Activated CD8-positive, alpha-beta T cell treated with anti-CD3 and anti-CD28 coated beads for 36 hours (primary cell): ENCODE measurements at places on chromosomes 12 and 14. TPM values are rescaled to one million over a fixed set of nuclear protein-coding genes. Genes with fewer than 3 reads are reported as not detected.

Gene OAS1
- total RNA-seq, result 22.7 TPM

Gene SDR9C7
- not detected for total RNA-seq

Gene CFAP251
- total RNA-seq, result 2.0 TPM

Gene CRADD
- 7.0 TPM for total RNA-seq

Gene PAX9
- total RNA-seq, result not detected

Gene R3HDM2
- 44.0 TPM for total RNA-seq

Gene RPL10L
- total RNA-seq, result not detected

Gene FLVCR2
- 4.4 TPM for total RNA-seq

Gene AKAP5
- total RNA-seq, result 1.3 TPM

Gene LTBP2
- total RNA-seq, result 0.05 TPM

Gene OR11H6
- total RNA-seq, result not detected

DNA sequence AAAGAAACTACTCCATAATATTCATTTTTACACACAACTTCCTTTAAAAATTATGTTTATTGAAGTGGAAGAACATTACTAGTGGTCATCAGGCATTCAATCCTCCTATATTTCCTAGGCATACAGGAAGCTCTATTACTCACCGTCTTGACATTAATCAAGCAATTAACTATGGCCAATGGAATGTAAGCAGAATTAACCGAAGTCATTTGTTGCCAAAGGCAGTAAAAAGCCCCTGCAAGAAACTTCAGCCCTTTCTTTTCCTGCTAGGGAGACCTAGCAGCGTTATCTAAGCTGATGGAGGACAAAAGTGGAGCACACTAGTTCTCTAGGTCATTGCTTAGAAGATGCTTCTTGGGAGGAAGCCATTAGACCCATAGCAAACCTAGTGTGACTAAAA, 399.6 kb downstream of the KCNH5 start:
- no peak overlapping the region for H3K4me3 ChIP-seq
- H3K27ac ChIP-seq, result no peak overlapping the region
- H3K27me3 ChIP-seq, result no peaks in the 10 kb centered on the region

- peaks cover 14% of the 10 kb centered on the region for H3K27me3 ChIP-seq
- H3K36me3 ChIP-seq, result peaks cover 4% of the 10 kb centered on the region
- peak overlapping the region; percentile 69 for H3K27ac ChIP-seq
- peak; percentile 67 for DNase-seq
- H3K4me3 ChIP-seq, result no peak overlapping the region
Measured at GRCh38 chr14:77120771-77121743, 20.5 kb downstream of the ZDHHC22 start.

GRCh38 chr12:6049587-6049986, 74.9 kb downstream of the VWF start:
- H3K36me3 ChIP-seq, result no peaks in the 10 kb centered on the region
- no peak overlapping the region for H3K27ac ChIP-seq
- no peaks in the 10 kb centered on the region for H3K4me1 ChIP-seq
- no peak overlapping the region for H3K4me3 ChIP-seq

DNA sequence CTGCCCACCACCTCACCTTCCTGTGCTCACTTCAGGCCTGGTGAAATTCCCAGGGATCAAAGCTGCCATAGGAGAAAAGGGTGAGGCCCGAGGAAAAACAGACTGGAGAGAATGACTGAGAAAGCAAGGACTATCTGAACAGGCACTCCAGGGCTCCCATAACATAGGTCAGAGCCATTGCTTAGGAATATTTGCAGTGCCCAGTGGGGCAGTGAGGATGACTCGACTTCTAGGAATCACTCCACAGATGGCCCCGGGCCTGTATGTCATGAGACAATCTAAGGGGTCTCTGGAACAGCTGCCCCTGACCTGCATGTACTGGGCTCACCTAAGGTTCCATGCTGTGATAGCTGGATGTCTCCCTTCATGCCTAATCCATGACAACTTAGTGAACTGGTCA, 51.6 kb downstream of the GPHB5 start:
- no peak overlapping the region for H3K27ac ChIP-seq
- no peak for DNase-seq
- no peaks in the 10 kb centered on the region for H3K4me1 ChIP-seq
- no peak overlapping the region for H3K4me3 ChIP-seq

DNA sequence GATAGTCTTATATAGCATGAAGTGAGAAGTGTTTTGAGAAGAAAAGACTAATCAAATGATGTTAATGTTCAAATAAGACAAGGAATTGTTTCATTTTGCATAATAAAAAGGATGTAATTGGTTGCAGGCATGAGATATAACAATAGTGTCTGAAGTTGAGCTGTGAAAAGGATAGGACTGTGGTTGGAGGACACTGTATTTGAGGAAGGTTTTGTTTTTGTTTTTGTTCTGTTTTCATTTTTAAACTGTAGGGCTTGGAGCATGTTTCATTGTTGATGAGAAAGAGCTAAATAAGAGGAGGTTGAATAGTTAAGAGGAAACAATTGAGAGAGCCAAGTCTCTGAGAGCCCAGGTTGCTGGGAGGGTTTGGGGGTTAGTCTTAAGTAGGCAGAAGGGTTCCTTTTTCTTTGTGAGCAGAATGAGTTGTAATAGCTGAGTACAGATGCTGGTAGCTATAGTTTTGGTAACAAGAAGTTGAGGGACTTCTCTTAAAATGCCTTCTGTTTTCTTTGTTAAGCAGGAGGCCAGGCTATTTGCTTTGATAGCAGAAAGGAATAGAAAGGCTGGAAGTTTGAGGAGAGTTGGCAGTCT, 58.4 kb downstream of the CCDC91 start:
- no peaks in the 10 kb centered on the region for H3K36me3 ChIP-seq
- H3K27me3 ChIP-seq, result no peaks in the 10 kb centered on the region
- no peak overlapping the region for H3K4me3 ChIP-seq
- H3K27ac ChIP-seq, result peak overlapping the region; percentile 39

DNA sequence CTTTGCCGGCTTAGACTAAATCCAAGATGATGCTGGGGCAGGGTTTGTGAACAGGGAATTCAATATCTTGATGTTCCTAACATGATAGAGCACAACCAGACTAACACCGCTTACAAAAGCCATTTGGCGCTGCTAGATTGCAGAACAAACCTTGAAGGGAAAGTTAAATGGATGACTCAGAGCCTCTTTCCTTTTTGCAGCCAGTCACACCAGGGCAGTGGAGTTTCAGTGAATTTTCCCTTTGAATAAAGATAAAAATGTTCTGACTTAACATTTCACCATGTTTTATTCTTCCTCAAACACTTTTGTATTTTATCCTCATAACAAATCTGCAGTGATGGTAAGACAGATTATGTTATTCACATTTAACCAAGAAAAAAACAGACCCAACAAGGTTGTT, 47.3 kb downstream of the PDE6H start:
- DNase-seq, result no peak
- H3K27ac ChIP-seq, result no peak overlapping the region
- no peaks in the 10 kb centered on the region for H3K4me1 ChIP-seq

DNA sequence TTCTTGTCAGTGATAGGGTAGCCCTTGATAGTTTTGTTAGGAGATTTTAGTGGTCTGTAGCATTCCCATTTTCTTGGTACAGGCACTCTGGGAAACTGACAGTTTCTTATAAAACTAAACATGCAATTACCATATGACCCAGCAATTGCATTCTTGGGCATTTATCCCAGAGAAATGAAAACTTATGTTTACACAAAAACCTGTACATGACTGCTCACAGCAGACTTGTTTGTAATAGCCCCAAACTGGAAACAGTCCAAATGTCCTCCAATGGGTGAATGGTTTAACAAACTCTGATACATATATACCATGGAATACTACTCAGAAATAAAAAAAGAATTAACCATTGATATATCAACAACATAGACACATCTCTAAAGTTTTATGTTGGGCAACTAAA, 75.5 kb downstream of the BORCS5 start:
- H3K4me1 ChIP-seq, result peaks cover 46% of the 10 kb centered on the region
- peaks cover 20% of the 10 kb centered on the region for H3K36me3 ChIP-seq
- no peak overlapping the region for H3K4me3 ChIP-seq
- no peaks in the 10 kb centered on the region for H3K27me3 ChIP-seq

- peaks cover 13% of the 10 kb centered on the region for H3K27me3 ChIP-seq
- no peak overlapping the region for H3K4me3 ChIP-seq
- no peak overlapping the region for H3K27ac ChIP-seq
- H3K4me1 ChIP-seq, result no peaks in the 10 kb centered on the region
Measured at GRCh38 chr12:111174961-111175345, 193.9 kb downstream of the PHETA1 start.

DNA sequence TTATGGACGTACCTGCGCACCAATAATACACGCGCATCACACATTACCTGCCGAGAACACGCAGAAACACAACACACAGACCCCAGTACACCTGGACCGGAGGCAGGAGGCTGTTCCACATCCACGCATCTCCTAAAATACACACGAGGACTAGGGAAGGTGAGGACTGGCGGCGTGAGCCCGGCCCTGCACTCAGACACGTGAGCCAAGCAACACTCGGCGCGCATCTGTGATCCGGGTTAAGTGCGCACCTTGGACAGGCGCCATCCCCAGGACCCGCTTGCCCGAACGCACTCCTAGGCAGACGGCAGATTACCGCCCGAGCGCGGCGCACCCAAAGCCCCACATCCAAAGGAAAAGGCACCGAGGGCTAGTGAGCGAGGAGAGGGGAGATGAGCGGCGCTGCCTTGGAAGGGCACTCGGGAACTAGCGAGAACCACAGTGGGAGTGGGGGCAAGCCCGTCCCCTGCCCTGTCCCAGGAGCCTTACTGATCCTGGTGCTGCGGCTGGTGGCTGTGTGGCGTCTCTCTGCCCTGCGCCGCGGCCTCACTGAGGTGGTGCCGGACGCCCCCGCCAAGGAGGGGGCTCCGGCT, 417 bp downstream of the GLS2 start:
- peaks cover 29% of the 10 kb centered on the region for H3K27me3 ChIP-seq
- H3K4me1 ChIP-seq, result peaks cover 16% of the 10 kb centered on the region
- peak overlapping the region; percentile 61 for H3K27ac ChIP-seq
- H3K36me3 ChIP-seq, result peaks cover 3% of the 10 kb centered on the region
- H3K4me3 ChIP-seq, result peak overlapping the region; percentile 80

DNA sequence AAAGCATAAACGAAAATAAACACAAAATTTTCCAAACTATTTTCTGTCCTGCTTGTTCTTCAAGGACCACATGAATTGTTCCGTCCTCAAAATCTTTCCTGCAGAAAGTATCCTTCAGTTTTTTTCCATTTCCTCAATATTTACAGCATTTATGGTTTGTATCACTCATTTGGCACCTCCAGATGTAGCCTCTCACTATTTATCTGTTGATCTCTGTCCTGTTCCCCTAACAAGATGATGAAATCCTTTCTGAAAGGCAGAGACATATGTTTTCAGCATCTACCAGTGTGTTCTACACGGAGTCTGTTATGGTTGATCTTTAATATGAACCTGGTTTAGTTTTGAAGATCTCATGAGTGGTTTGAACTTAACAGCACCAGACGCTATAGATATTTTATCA, 490.2 kb downstream of the NELL2 start:
- H3K27me3 ChIP-seq, result no peaks in the 10 kb centered on the region
- H3K27ac ChIP-seq, result no peak overlapping the region
- H3K36me3 ChIP-seq, result peaks cover 4% of the 10 kb centered on the region
- H3K4me3 ChIP-seq, result no peak overlapping the region
- no peak for DNase-seq
- H3K4me1 ChIP-seq, result no peaks in the 10 kb centered on the region

DNA sequence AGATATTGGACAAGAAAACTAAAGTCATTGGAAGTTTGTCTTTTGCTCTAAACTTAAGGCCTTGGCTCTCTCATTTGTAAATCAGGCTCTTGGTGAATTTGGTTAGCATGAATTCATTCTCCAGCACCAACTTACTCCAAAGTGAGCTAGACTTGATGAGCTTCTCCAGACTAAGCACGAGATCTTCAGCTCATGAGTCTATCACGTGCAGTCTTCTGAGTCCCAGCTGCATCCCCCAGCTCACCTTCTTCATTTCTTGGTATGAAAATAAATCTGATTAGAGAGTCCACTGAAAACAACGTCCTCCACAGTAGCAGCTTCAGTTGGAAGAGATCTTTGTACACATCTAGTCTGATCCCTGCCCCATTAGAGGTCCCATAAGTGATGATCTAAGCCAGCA, 52.5 kb upstream of the DDX11 start:
- no peaks in the 10 kb centered on the region for H3K36me3 ChIP-seq
- no peak for DNase-seq
- no peak overlapping the region for H3K27ac ChIP-seq

DNA sequence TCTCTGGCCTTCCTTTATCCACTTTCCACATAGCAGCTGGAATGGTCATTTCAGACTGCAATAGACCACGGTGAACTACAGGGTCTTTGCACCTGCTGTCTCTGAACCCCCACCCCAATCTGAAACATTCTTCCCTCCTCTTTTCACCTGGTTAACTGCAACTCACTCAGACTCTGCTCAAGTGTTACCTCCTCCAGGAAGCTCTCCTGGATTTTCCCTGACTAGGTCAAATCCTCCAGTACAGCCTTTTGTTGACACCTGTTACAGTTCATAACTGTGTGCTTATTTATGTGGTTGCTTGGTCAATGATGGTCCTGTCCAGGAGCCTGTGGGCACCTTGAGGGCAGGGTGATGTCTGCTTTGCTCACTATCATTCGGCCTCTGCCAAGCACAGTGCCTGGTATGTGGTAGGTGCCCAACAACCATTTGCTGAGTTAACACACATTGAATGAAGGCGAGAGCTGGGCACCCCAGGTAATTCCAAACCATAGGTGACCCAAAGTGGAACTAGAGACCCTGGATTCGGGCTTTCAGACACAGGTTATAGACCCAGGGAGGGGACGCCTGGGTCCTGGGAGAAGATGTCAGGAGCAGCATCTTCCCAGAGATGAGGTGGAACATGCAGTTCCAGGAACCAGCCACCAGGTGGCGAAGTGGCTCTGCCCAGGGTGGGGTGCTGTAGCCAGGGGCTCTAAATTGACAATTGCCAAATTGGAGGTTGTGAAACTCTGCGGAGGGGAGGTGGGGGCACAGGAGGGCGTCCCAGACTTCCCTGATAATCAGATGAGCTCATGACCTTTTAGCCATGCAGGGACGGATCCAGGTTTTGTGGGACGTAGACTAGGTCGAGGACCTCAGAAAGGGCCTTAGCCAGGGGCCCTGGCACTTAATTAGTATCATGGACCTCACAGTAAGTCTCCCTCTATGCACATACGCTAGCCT, 28.1 kb downstream of the TRPV4 start:
- no peaks in the 10 kb centered on the region for H3K27me3 ChIP-seq
- no peaks in the 10 kb centered on the region for H3K4me1 ChIP-seq
- no peak overlapping the region for H3K4me3 ChIP-seq
- H3K27ac ChIP-seq, result no peak overlapping the region
- peak; percentile 74 for DNase-seq

DNA sequence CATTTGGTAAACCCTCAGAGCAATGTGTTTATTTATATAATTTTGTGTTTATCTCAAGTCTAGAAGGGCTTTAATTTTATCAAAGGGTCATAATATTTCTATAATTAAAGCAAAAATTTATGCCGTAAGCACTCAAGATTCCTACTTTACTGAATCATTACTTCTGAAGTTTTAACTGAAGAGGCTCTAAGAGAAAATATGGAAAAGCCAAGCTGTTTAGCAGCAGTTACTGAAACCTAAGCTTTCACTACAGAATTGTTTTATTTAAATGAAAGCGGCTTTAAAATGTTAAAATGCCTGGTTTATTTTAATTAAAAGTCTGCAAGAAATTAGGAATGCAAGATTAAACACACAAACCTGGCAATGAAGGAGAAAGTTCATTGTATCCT, 73.9 kb upstream of the BBS10 start:
- DNase-seq, result no peak
- H3K4me1 ChIP-seq, result peaks cover 23% of the 10 kb centered on the region
- H3K27me3 ChIP-seq, result no peaks in the 10 kb centered on the region

GRCh38 chr12:2064071-2064507, 11.3 kb downstream of the CACNA1C start:
- H3K4me3 ChIP-seq, result peak overlapping the region; percentile 49
- peaks cover 11% of the 10 kb centered on the region for H3K4me1 ChIP-seq
- H3K36me3 ChIP-seq, result no peaks in the 10 kb centered on the region
- H3K27me3 ChIP-seq, result no peaks in the 10 kb centered on the region
- peak; percentile 23 for DNase-seq
